ENCODE measurements at places on chromosomes 3 and 15. TPM values are rescaled to one million over a fixed set of nuclear protein-coding genes. Genes with fewer than 3 reads are reported as not detected.
A peak's percentile ranks its signal among the peaks of the same experiment; 100 is the strongest.

GRCh38 chr3:32758375-32758753, 59.4 kb upstream of the TRIM71 start:
- no peak for DNase-seq

DNA sequence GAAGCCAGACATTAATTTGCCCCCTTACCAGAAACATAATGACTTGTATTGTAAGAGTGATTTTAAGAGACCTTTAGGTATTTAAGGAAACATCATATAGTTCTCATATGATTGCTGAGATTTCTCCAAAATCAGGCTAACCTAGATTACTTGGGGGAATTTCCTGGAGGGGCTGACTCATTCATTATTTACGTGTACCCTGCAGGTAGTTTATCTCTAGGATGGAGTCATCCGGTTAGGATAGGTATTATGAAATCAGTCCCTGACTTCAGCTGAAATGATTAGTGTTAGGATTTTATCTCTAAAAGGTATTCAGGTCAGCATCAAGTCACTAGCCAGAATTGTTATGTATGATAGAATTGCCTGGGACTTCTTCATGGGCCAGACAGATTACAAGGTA, 97.5 kb downstream of the TCF12 start:
- DNase-seq = no peak

DNA sequence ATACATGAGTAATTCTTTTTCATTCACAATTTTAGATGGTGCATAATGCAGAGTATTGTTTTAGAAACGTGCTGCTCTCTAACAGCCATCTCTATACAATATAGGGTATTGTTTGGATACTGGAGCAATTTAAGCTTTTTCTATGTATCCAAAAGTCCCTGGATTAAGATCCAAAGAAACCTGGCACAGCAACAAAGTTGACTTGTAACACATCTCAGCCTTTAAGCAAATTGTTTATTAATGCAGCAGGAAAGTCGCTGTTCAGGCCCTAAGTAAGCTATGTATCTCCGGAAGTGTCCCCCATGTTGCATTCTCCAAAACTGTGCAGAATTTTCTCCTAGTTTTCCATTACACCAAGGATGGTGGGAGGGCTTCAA, 7.3 kb downstream of the VGLL4 start:
- DNase-seq = no peak

GRCh38 chr3:124246949-124247348, 255.0 kb upstream of the ROPN1 start:
- no peak for DNase-seq

DNA sequence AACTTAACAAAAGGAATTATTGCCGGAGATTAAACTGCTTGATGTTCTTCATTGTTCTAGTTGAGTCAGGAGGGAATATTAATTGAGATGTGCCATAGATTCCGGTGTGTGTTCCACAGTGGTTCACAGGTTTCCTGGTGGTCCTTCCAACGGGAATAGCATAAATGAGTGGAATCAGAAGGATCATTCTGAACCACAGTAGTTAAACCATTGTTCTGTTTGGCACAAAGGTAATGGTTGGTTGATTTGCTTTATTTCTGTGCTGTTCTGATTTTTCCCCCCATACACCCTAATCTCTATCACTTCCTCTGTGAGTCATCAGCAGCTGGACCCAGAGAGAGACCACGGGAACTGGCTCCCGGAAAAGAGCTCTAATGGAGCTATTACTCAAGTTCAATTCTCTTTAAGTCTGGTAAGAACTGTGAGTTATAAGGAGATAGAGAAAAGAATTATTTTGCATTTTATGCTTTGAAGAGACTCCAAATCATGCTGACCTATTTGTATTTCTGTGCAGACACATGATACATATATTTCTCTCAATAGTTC, 627.2 kb downstream of the ZIC1 start:
- no peak for DNase-seq

DNA sequence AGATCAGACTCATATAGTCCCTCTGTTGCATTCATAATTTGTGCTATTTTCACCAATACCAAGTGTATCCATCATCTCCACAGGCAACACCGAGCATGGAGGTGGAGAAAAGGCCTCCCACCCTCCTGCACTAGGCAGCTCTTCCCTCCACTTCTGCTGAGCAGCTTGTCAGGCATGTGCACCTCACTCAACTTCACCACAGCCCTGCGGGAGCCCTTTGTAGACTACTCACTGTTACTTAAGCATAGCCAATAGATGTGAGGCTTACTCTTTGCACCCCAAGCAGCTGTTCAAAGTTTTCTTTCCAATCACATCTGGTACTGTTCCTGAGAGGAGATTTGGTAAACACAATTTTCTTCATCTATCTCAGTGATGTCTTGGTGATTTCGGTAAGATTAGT, 16.9 kb upstream of the GUCA1C start:
- DNase-seq = no peak

DNA sequence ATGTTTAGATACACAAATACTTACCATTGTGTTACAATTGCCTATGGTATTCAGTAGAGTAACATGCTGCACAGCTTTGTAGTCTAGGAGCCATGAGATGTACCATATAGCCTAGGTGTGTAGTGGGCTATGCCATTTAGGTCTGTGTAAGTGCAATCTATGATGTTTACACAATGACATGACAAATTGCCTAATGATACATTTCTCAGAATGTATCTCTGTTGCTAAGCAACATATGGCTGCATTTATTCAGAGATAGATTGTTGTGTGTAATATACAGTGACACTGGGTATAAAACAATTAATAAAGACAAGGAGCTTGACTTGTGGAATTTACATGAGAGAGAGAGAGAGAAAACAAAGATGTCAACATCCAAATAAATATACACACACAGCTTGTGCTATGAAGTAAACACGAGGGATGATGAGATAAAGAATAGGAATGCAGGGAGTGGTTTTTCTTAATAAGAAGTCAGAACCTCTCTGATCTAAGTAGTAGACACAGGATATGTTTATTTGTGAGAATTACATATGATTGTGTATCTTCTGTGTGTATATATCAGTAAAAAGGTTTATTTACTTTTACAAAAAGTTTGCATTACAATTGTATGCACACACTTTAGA, 110.0 kb downstream of the KCNAB1 start:
- no peak for DNase-seq

DNA sequence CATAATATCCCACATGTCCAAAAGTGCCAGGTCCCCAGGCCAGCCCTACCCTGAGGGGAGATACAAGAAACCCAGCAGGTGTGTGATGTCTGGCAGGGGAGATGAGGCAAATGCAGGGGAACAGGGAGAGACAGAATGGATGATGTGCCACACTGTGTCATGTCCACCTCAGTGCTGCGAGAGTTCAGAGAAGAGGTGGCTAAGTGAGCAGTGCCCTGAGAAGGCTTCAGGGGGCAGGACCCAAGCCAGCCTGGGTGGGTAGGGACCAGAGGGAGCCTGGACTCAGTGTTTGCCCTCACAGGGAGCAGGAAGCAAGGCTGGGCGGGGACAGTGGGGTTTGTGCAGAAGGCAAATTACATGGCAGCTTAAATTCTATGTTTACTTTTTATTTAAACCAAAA, 61.2 kb downstream of the KLHL6 start:
- no peak for DNase-seq

DNA sequence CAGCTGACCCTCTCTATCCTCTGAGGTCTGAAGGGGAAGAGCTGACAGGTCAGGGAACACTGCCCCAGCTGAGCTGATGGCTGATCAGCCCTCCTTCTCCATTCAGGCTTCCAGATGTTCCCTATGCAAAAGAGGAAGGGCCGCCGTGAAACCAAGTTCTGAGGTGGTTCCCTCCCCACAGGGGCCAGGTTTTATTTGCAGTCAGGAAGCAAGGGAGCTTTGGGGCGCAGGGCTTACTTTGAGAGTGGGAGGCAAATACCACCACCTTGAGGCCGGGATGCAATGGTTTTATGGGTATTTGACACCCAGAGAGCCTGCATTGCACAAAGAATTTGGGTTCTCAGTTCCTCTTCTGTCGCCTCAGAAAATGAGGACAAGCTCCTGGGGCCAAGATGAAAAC, 186.9 kb downstream of the ARRDC4 start:
- DNase-seq = no peak

GRCh38 chr15:42665827-42666226, 71.1 kb downstream of the CDAN1 start:
- no peak for DNase-seq

PEX5L gene
- total RNA-seq = not detected

DNA sequence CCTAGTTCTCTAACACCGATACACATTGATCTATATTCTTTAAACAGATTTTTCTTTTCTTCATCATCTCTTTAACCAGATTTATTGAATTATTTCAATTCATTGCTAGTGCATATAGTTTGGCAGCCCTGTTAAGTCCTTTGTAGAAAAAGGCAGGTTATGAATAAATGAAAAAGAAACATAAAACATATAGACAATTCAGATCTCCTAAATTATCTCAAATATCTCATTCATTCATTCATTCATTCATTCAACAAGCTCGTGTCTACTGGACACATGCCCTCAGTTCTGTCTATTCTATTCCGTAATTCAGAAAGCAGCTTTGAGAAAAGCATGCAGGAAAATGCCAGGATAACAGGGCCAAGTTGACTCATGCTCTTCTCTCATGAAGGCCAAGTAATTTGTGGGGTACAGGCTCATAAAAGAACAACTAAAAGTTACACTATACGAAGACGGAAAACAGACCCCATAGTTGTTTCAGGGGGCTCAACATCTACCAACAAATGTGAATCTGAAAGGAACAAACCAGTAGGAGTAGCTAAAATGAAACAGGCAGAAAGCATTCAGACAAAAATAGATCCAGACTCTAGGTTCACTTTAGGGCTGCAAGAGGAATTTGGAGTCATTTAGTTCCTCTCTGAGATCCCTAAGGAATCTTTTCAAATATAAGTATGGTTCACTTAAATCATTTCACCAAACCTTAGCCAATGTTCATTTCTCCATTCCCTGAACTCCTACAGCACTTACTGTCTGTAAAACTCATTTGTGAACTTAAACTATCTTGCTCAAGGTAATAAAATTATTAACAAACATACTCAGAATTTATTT, 7.5 kb downstream of the ZNF148 start:
- DNase-seq = no peak

DNA sequence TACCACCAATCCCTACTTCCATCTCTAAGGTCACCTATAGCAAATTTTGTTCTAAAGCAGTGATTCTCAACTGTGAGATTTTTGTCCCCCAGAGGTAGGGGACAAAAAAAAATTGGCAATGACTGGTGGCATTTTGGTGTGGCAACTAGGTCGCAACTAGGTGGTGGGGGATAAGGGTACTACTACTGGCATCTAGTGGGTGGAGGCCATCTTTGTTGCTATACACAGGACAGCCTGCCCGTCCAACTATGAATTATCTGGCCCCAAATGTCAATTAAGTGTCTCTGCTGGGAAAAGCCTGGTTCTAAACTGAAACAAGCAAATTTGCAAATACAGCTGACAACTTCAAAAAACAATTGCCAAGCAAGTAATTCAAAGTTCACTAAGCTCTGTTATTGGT, 1.4 kb downstream of the MTMR10 start:
- DNase-seq = no peak

FGD5 gene
- 0.31 TPM for total RNA-seq

DNA sequence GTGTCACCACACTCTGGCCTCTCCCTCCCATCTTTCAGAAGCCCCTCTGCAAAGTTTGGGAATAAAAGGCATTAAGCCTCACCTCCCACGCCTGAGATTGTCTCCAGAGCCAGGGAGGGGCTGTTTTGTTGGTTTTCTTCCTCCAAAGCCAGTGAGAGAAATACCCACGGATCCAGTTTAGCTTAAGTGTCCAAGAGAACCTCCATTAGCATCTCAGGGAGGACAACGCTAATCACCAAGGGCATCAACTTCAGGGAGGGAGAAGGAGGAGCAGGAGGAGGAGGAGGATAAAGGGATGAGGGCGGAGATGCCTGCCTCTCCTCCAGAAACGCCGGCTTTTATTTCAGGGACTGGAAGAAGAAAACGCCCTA, 101.6 kb downstream of the SRGAP3 start:
- DNase-seq = no peak

GRCh38 chr15:90205050-90205848, 4.1 kb downstream of the SEMA4B start:
- DNase-seq = no peak

DNA sequence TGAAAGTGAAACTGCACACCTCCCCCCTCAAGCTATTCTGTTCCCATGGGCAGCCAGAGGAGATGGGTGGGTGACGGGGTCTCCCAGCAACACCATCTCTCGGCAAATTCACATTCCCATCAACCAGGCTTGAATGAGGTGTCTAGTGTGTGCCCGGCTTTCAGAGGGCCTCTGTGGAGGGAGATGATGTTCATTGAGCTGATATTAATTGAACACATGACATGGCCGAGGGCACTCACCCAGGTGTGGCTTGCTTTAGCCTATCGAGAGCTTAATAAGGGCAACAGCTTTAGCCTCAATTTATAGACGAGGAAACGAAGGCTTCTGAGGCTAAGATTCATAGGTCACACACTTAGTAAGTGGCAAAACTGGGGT, 288.0 kb downstream of the UACA start:
- DNase-seq = no peak

ZNF385D gene
- total RNA-seq = not detected

DNA sequence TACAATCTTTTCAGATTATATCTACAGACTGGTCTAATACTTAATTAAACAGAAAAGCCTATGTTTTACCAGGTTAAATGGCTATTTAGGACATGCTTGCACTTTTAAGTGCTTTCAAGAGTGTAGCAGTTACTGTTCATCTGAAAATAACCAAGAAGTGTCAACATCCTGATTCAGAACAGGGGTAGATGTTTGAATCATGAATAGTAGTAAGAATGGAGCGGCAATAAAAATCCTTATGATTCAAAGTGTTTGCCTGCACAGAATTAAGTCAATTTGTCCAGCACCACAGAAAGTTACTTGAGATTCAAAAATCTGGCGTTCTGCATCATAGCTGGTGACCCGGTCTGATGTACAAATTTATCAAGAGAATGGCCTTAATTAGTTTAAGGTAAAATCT, 48.3 kb downstream of the GREM1 start:
- DNase-seq = no peak

GRCh38 chr3:127363891-127364290, 76.0 kb upstream of the PRR20G start:
- no peak for DNase-seq

IMPG2 gene
- total RNA-seq = 0.29 TPM

- peak; percentile 21 for DNase-seq
Observed at GRCh38 chr3:22960105-22960984, 242.8 kb upstream of the UBE2E2 start.

GRCh38 chr15:68298882-68299381, 21.4 kb downstream of the FEM1B start:
- DNase-seq = peak; percentile 58

- DNase-seq = no peak
Observed at GRCh38 chr3:164390046-164390445, 688.2 kb downstream of the SI start.

GRCh38 chr3:135623558-135623957, 342.0 kb upstream of the PPP2R3A start:
- no peak for DNase-seq

DNA sequence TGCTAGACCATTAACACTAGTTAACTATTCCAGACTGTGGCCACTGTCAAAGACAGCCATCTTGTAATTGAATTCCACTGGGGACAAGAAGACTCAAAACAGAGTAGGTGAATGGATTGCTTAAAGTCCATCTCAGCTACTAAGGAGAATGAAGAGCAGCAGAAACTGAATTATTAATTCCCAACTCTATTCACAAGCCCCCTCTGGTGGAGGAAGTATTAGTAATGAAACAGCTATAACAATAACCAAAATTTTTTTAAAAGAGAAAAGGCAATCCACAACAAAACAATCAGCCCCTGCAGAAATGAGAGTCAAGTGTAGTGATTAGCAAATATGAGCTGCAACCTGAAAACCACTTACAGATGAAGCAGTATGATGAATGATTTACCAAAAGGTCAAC, 302.8 kb downstream of the FHIT start:
- DNase-seq = no peak

Data from activated CD8-positive, alpha-beta T cell treated with anti-CD3 and anti-CD28 coated beads, Interleukin-2, amount 10 ng/mL, durations not matched to agents 7 days and 5 days (primary cell).